ENCODE measurements at places on chromosomes 5 and 9.

DNA sequence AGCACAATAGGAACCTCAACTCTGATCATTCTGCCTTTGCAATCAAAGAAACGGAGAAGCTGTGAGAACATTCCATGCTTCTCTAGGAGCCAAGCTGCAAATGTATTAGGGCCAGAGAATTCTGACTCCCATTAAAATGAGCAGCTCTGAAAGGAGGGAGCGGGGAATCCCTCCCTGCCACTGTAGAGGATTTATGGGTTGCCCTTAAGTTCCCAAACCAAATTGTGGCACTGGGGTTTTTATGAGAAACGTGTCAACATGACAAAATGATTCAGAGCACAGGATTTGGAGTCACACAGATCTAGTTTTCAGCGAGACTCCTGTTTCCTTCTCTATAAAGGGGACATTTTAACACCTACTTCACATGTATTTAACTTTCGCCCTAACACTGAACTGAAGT, 1.8 kb downstream of the IL6ST start:
- no peak for DNase-seq

DNA sequence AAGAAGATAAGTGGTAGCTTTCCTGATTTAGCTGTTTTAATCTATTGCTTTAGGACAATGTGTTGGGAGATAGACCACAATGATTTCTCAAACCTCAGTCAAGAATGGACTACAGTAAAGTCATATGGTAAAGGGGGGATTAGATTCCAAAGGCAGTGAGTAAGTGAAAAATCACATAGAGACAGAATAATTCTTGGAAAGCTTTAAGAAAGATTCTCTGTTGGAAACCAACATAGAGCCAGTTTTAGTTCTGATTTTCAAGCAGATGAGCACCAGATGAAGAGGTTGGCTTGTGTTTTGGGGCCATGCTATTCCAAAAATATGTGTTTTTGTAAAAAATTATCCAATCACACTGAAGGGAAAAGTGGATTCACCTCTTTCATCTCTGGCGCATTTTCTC, 256.8 kb upstream of the RPS23 start:
- DNase-seq = no peak

GRCh38 chr5:54062958-54063357, 247.4 kb downstream of the ARL15 start:
- DNase-seq = no peak

DNA sequence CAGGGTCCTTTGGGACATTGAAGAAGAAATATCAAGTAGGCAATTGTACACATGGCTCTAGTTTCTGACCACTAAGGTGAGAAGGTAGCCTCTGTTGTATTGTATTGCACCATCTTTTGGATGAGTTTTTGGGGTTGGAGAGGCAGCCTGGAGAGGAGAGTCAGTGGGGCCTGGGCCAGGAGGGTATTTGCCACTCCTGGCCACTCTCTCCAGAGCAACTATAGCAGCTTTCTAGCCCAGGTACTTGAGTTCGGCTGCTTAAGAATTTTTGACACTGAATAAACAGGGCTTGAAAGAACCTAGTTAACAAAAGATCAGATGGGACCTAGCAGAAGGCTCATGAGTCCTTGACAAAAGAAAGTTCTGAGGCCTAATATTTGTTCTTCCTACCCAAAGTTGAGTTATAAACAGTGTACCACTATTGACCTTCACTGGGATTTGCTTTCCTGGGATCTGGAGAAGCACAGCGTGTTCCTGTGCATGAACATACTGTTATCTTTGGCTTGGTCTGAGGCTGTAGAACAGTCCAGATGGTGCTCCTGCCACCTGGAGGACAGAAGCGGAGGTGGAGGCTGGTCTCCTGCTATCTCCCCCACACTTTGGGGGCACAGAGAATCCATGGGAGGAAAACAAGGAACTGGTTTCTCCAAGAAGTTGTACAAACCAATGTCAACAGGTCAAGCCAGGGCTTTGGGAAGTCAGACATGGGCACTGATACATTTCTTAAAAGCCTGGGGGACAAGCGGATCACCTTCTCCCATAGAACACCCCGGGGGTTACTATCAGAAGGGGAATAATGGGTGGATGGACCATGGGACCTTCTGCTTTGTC, 110.4 kb upstream of the LIFR start:
- DNase-seq = no peak

DNA sequence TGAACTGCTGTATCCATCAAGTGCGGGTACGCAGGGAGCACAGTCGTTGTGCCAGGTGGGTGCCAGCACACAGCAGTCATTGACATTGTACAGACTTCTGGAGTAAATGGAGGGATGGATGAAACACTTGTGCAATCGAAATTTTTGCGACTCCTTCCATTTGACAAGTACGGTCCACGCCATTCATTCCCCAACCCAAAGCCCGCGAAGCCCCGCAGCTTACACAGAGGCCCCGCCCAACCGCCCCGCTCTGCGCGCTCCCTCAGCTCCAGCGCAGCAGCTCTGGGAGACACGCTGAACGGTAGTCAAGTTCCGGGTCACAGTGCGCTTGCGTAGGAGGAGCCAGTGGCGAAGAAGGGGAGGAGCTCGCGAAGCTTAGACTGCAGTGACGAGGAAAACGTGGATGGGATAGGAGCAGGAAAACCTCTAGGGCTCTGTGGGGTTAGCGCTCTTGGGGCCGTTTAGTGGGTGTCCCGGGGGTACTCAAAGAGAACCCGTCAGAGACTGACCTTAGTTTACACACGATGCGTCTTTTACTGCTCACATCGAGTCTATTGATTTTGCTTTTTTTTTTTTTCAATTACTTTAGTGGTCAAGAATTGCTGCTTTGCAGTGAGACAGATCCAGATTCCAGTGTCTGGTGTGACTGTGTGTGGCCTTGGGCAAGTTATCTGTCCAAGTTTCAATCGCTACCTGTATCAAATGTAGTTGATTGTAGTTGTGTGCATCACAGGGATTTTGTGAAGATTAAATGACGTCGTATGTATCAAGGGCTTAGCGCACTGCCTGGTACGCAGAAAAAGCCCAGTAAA, 15.3 kb upstream of the MSANTD3 start:
- peak; percentile 83 for DNase-seq

- no peak for DNase-seq
These were observed 18.6 kb downstream of the MED10 start for GRCh38 chr5:6359555-6360322.

GRCh38 chr5:73826301-73827105, 200.5 kb downstream of the ARHGEF28 start:
- no peak for DNase-seq

GRCh38 chr9:89626741-89627265, 22.0 kb downstream of the GADD45G start:
- DNase-seq = no peak

DNA sequence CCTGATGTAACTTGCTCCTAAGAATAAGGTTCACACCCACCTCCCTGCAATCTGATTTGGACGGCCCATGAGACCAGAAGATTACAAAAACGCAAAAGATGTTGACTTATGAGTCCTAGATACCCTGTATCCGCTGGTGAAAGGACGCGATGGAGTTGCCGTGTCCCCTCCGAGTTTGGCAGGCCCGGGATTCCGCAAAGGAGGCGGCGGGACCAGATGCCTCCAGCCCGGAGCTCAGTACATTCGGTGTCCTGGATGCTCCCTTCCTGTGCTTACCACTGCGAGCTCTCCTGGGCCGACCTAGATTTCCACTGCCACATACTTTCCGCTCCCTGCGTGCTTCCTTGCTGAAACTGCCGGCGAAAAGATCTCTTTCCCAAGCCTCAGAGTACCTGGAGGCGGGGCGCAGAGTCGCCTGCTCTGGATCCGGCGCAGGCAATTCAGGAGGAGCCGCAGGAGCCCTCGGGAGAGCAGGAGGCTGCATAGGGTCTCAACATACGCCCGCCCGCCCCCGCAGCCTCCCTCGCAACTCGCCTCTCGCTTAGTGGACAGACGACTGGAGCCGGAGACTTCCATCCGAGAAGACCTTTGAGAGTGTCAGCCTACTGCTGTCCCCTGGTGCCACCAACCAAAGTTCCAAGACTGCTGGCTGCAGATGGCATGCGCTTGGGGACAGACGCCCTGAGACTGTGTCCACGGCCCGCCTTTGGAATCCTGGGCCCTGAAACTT, 39.8 kb downstream of the ANXA2R start:
- DNase-seq = no peak

- DNase-seq = no peak
These were observed 147.2 kb upstream of the KLF4 start for GRCh38 chr9:107636571-107637381.

DNA sequence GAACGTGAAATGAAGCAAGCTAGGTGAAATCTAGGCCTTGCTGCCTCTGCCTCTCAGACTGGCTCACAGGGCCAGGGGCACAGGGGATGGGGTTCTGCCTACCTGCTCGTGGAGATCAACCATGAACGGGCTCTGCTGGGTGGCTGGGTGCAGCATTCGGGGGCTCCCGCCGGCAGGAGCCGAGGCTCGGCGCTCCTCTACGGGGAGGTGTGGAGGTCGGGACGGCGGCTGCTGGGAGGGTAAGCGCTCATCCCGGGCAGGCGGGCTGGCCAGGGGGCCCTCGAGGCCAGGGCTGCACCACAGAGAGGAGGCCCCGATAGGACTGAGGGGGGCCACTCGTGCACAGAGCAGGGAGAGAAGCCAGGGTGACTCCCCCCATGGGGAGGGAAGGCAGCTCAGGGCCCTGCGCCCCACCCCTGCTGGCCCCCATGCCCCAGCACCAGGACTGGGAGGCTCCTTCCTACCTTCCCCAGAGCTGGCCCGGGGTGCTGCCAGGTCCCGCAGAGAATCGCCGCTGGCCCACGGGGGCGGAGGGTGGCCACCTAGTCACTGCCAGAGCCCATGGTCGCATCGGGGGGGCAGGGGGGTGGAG, 5.2 kb downstream of the RNF44 start:
- no peak for DNase-seq

- no peak for DNase-seq
These were observed 7.1 kb downstream of the SLC36A3 start for GRCh38 chr5:151296478-151296830.

- DNase-seq = no peak
These were observed 173.9 kb downstream of the WDR70 start for GRCh38 chr5:37552770-37553719.

DNA sequence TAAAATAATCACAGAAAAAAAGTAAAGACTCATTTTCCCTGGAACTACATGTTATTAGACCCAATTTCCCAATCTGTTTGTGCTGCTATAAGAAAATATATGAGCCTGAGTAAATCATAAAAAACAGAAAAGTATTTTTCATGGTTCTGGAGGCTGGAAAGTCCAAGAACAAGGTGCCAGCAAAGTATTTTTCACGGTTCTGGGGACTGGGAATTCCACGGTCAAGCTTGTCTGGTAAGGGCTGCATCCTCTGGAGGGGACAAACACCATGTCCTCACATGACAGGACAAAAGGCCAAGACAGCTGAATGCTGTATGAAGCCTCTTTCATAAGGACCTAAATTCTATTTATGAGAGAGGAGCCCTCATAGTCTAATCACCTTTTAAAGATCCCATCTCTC, 172.3 kb downstream of the PLPPR1 start:
- no peak for DNase-seq

- no peak for DNase-seq
These were observed 15.8 kb upstream of the TMED9 start for GRCh38 chr5:177576169-177576568.

GRCh38 chr9:18829873-18830272, 203.1 kb downstream of the SAXO1 start:
- no peak for DNase-seq
